Ureter (tissue), 1 donor: ENCODE measurements at places on chromosomes 6 and 20. TPM values are rescaled to one million over a fixed set of nuclear protein-coding genes. Genes with fewer than 3 reads are reported as not detected.

The TMEM74B gene
- 3.6 TPM for total RNA-seq

The UBD gene
- total RNA-seq = 8.8 TPM

DNA sequence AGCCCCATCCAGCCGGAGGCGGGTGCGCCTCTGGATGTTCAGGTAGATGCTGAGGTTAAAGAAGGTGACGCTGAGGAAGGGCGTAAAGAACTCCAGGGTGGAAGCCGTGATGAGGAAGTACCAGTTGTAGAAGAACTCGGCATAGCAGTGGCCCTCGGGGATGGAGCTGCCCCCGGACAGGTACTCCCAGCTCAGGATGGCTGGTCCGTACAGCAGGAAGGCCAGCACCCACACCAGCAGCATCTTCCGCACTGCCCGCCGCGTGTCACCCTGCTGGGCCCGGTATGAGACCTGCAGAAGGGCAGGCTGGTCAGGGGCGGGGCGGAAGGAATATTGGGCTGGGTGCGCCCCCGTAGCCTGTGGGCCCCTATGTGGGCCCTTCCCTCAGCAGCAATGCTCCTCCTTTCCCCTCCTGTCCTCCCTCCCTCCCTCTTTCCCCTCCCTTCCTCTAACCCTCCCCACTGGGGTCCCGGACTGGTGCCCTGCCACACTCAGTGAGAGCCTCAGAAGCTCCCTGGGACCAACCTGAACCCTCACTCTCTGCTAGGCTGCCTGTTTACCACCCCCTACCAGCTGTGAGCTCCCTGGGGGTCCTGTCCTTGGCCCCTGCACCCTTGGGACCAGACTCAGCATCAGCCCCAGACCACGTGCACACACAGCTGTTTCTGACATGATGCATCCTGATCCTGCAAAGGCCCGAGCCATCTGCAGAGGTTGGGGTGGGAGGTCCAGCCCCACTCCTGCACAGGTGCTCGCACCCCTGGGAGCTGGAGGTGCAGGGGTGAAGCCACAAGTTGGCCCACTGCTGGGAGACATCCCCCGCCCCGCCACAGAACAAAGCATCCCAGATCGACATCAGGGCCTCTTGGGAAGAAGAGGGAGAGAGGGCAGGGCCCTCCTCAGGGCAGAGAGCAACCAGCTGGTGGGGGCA is 3.2 kb downstream of the HRH3 start:
- DNase-seq = no peak

The RIPK1 gene
- 28.4 TPM for total RNA-seq

The SLC13A3 gene
- 5.1 TPM for total RNA-seq

- DNase-seq = no peak
Observed at GRCh38 chr6:125104425-125104824, 49.1 kb upstream of the TPD52L1 start.

DNA sequence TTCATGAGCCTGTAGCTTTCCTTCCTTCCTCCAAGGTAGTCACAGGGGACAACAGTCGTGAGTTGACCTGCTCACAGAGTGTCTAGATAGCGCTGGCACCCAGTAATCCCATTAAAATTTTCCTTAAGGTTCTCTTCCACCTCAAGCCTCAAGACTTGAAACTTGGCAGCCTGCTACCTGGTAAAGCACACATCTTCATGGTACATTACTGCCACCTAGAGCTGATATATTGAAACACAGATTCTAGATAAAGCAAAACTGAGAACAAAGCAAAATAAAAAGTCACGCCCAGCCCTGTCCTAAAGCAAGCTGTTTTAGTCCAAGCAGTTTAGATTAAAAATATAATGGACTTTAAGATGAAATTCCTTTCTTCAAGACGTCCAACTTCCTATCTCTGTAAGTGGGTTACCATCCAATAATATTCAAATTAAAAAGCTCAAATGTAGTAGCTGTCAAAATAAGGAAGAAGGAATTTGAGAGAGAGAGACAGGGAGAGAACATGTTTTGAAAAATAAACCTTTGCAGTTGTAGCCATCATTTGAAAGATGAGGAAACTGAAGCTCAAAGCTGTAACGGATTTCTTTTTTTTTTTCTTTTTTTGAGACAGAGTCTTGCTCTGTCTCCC is 50.7 kb upstream of the CD83 start:
- DNase-seq = no peak

DNA sequence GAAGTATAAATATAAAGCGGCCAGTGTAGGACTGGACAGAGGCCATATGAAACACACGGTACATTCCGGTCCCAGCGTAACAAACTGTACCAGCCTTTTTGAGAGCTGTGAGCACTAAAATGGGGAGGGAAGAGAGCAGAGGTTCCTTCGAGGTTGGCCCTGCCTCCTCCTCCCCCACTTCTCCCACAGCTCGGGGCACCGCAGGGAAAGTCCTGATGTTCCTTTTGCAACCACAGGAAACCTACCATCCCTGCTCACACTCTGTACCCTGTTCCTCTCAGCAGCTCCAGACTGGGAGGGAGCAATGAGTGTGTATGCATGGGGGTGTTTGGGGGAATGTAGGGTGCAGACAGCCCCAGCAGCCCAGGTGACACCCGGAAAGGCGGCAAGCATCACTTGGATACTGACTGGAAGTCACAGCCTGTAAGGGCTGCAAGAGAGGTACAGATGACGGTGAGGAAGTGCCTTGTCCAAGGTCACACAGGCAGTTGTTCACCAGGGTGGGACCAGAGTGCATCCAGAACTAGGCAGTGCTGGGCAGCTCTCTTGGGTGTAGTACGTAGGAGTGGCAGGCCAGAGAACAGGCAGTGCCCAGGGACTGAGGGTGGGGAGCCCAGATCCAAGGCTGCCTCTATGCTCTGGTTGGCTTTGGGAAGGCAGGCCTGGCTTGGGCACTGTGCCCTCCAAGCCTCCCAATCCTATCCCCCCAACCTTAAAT is 11.0 kb upstream of the ARMC12 start:
- peak; percentile 77 for DNase-seq

- no peak for DNase-seq
Observed at GRCh38 chr6:109452181-109452580, 3.4 kb downstream of the MICAL1 start.

The EFCAB8 gene
- 1.0 TPM for total RNA-seq

- DNase-seq = no peak
Observed at GRCh38 chr20:905396-905961, 10.7 kb downstream of the ANGPT4 start.

- DNase-seq = no peak
Observed at GRCh38 chr20:33664762-33665144, 2.0 kb upstream of the ACTL10 start.

DNA sequence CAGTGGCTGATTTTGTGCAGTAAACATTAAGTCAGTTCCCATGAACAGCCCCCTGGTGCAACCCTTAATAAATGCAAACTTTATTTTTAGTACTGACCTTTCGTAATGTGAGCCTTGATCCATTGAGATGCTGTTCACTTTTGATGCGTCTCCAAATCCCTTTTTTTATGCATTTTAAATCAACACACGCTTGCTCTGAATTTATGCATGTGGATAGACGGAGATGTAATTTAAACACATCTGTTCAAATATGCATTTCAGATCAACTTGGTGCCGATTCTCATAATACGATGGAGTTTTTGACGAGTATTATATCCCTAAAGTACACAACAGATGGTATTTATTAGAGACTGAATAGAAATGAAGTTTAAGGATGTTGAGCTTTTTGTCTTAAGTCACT is 505.7 kb downstream of the CDKAL1 start:
- no peak for DNase-seq

The CST4 gene
- total RNA-seq = not detected

GRCh38 chr20:59325142-59325523 is 24.7 kb downstream of the EDN3 start:
- DNase-seq = no peak

The CDSN gene
- total RNA-seq = not detected

The VGLL2 gene
- not detected for total RNA-seq

The HNF4A gene
- not detected for total RNA-seq

The PDE7B gene
- 18.4 TPM for total RNA-seq

- DNase-seq = no peak
Observed at GRCh38 chr6:34904990-34905613, 16.0 kb downstream of the ANKS1A start.

- no peak for DNase-seq
Observed at GRCh38 chr6:52293067-52293466, 8.5 kb upstream of the MCM3 start.

GRCh38 chr6:46772762-46773161 is 20.4 kb upstream of the MEP1A start:
- DNase-seq = no peak

The TMEM170B gene
- total RNA-seq = 2.9 TPM

DNA sequence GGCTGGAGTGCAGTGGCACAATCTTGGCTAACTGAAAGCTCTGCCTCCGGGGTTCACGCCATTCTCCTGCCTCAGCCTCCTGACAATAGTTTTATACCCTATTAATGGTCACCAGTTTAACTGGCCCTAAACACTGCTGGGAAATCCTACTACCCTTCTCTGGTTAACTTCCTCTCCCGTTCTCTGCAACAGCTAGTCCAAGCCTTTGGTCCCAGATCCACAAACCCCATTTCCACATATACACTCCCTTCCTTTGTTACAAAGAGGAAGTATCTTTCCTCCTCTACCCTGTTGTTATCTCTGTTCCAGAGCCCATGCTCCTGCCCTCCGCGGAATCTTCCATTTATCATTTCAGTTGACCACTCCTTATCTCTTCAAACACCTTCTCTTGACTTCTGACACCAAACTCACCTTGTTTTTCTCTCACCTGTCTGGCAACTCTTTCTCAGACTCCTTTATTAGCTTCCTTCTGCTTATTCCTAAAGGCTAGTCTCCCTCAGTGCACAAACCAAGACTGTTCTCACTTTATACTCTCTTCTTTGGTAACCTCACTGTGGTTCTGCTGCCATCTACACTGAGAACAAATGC is 25.0 kb upstream of the TBC1D22B start:
- DNase-seq = no peak

The FKBP1C gene
- total RNA-seq = not detected

DNA sequence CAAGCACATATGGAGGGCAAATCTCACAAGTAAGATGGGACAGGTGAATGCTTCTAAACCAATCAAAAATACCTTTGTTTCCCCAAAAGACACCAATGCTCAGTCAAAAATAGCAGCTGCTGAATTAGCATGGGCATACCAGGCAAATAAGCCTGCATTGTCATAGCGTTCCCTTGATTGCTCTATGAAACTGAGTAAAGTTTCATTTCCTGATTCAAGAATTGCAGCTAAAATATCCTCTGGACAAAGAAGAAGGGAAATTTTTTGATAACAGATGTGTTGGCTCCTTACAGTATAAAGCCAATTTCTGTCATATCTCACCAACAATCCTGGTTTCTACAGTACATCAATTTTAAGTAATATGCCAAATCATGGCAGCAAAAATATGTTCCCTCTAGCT is 3.3 kb upstream of the TMEM14A start:
- DNase-seq = no peak

The KCNK16 gene
- total RNA-seq = not detected

- DNase-seq = no peak
Observed at GRCh38 chr20:49445176-49445575, 37.3 kb downstream of the KCNB1 start.

- DNase-seq = no peak
Observed at GRCh38 chr6:46104209-46104608, 25.6 kb upstream of the ENPP4 start.

DNA sequence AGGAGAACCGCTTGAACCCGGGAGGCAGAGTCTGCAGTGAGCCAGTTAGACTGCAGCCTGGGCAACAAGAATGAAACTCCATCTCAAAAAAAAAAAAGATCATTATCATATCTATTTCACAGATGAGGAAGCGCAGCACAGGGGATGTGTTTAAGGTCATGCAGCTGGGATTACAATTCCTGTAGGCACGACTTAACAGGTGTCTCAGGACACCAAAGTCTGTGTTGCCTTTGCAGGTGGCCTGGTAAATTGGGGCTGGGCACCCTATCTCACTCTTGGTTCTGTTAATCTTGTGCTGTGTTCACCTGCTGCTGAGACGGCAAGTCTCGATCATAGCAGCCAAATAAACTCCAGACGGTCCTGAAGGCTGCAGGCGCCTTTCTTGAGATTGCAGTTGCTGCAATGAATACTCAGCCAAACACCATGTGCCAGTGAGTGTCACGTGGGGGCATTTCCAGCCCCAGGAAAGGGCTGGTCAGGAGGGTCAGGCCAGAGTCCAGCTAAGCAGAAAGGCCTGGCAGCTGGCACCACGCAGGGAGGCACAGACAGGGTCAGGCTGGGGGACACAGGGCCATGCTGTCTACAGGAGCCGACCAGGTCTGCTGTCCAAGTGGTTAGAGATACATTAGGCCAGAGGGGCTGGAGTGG is 55.8 kb downstream of the FGD2 start:
- DNase-seq = no peak

GRCh38 chr6:45458672-45459071 is 80.9 kb upstream of the SUPT3H start:
- DNase-seq = no peak

DNA sequence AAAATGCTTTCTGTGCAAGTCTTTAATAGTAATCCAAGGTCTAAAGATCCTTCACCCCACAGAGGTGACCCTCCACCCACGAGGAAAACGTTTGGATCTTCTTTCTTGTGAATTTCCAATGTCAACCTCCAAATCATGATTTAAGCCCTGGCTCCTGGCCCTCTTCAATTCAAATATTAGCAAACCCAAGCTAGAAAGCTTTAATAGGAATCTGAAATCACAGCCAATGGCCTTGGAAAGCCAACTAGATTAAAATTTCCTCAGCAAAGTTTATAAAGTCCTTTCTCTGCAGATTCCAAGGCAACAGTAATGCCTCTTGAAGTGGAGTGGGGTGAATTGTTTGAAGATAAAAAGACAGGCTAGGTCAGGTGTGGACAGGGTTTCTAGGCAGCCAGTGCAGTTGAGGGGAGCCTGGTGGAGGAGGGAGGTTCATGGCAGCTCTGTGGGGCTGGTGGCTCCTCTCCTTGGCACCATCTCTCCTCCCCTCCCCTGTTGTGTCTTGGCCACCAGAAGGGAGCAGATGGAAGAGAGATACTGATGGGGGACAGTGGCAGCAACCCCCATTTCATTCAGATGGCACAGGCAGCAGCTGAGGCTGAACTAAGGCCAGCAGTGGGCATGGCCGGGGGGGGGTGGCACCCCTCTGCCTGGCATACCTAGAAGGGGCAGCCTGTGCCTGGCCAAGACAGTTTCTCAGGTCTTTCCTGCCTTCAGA is 12.0 kb upstream of the UQCC2 start:
- no peak for DNase-seq

- DNase-seq = no peak
Observed at GRCh38 chr6:37004044-37004980, 1.1 kb upstream of the FGD2 start.

DNA sequence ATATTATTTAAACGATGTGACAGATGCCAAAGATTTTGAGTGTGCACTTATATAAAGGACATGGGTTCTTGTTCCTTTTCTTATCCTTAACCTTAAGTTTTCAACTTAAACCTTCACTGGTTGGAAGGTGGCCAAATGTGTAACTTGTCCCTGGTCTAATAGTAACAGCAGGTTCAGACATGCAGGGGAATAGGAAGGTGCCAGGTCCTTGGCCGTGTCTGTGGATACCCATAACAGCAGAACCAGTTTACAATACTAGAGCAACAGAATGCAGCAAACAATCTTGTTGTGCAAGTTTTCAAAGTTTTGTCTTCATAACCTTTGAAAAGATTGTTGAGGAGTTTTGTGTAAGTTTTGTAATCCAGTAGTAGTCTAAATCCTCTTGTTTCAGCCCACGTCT is 4.4 kb downstream of the MYB start:
- DNase-seq = peak; percentile 60

The GPSM3 gene
- 33.9 TPM for total RNA-seq
